Thoracic aorta (tissue), 2 donors: ENCODE measurements at places on chromosomes 7 and 10.

DNA sequence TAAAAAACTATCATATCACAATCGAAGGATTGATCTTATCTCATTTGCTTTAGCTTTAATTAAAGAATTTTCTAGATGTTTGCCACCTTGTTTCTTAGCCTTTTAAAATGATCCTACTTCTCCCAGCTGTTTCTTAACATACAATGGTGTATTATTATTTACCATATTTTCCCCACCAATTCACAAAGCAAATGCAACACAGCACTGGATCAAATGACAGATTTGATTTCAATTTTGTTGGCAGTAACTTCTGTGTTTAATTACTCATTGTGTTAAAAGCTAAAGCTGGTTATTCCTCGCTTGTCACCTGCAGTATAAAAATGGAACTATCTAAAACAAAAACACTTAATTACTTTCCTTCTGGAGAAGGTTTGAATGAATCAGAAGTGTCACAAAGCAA is 19.6 kb downstream of the SVIL start:
- H3K27ac ChIP-seq, result no peak overlapping the region
- H3K4me1 ChIP-seq, result peaks cover 80% of the 10 kb centered on the region
- H3K27me3 ChIP-seq, result no peaks in the 10 kb centered on the region
- no peaks in the 10 kb centered on the region for H3K36me3 ChIP-seq
- DNase-seq, result no peak

DNA sequence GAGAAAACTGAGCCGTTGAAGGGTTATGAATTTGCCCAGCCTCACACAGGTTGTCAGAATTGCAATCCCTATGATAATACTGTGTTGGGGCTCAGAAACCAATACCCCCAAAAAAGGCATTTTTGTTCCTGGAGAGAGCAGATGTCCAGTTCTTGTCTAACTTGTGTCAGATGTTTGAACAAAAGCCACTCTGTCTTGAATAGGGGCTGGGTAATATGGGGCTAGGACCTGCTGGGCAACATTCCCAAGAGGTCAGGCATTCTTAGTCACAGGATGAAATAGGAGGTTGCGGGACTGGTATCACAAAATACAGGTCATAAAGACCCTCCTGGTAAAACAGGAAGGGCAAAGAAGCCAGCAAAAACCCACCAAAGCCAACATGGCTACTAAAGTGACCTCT is 482.1 kb downstream of the IPMK start:
- no peak for DNase-seq
- H3K4me3 ChIP-seq, result no peak overlapping the region
- H3K36me3 ChIP-seq, result no peaks in the 10 kb centered on the region
- no peak overlapping the region for H3K27ac ChIP-seq

DNA sequence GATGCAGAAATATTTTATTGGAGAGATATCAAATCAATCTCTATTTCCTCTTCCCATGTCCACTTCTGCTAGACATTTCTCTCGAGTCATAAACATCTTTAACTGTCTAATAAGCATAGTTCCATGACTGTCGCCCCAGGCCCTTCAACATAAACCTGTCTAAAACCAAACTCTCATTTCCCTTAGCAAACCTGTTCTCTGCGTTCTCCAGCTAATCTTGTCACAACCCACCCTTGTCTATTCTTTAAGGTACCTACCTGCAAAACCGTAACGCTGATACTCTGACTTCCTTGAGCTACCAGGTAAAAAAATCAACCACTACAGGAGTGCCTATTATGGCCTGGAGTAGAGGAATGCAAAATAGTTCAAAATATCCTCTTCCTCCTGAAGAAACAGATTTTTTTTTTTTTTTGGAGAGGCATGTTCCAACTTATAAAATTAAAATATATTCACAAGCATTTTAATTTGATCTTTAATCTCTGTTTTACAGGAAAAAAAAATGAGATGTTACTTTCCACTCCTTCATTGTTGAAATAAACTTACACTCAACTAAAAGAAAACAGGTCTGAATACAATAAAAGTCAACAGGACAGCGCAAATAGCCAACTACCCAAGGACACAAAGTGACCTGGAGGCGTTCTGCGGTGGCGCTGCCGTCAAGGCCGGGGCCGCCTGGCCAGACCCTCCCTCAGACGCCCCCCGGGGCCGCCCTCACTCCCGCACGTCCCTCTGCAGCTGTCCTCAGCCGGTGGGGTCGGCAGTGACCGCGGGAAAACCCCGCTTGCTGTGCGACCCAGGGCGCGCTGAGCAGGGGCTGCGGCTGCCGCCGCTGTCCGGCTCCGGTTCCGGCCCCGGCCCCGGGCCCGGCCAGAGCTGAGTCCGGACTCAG is 765 bp downstream of the SLC25A40 start:
- DNase-seq, result no peak
- peak overlapping the region; percentile 87 for H3K4me3 ChIP-seq
- H3K27me3 ChIP-seq, result no peaks in the 10 kb centered on the region
- H3K4me1 ChIP-seq, result peaks cover 13% of the 10 kb centered on the region
- H3K36me3 ChIP-seq, result no peaks in the 10 kb centered on the region

DNA sequence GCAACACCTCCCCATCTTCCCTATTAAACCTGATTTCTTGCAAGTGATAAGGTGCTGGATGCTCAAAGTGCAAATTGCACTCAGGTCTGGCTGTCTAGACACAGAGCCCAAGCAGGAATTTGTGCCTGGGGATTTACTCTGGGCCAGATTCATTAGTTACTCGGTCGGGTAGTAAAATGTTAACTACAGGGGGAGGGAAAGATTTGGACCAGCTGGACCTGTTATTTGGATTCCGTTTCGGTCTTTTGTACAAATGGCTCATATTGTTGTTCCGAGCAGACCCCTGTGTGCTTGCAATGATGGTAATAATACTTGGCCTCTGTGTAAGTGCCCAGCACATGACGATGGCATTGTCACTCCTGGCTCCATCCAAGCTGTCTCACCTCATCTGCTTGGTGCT is 609.6 kb downstream of the KCNMA1 start:
- H3K27me3 ChIP-seq, result no peaks in the 10 kb centered on the region
- no peak for DNase-seq
- no peak overlapping the region for H3K4me3 ChIP-seq
- H3K27ac ChIP-seq, result no peak overlapping the region
- H3K36me3 ChIP-seq, result peaks cover 3% of the 10 kb centered on the region

- H3K4me3 ChIP-seq, result no peak overlapping the region
- peaks cover 8% of the 10 kb centered on the region for H3K4me1 ChIP-seq
- no peak overlapping the region for H3K27ac ChIP-seq
- H3K36me3 ChIP-seq, result no peaks in the 10 kb centered on the region
Observed at GRCh38 chr7:114789871-114790311, 132.0 kb upstream of the MDFIC start.

GRCh38 chr7:107850643-107851042 is 40.3 kb upstream of the DLD start:
- no peaks in the 10 kb centered on the region for H3K4me1 ChIP-seq
- H3K27me3 ChIP-seq, result no peaks in the 10 kb centered on the region
- H3K36me3 ChIP-seq, result no peaks in the 10 kb centered on the region
- H3K4me3 ChIP-seq, result no peak overlapping the region

- no peaks in the 10 kb centered on the region for H3K36me3 ChIP-seq
- no peak overlapping the region for H3K27ac ChIP-seq
- H3K4me1 ChIP-seq, result peaks cover 21% of the 10 kb centered on the region
- H3K4me3 ChIP-seq, result no peak overlapping the region
- H3K27me3 ChIP-seq, result no peaks in the 10 kb centered on the region
Observed at GRCh38 chr7:21580073-21580521, 37.3 kb downstream of the DNAH11 start.

DNA sequence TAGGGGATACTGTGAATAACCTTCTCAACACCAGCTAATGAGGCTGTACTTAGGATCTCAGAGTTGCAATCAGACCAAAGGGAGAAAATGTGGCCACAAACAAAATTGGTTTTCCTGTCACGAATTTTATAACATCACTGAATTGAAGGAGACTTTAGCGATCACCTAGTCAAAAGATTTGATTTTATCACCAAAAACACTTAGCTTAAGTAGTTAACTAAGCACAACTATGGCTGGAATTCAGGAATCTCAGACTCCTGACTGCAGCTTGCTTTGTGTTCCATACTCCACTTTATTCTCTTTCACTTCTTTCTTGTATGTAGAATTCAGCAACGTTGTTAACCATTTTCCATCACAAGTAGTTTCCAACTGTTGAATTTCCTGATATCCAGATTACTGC is 152.0 kb downstream of the SLC16A9 start:
- H3K27me3 ChIP-seq, result no peaks in the 10 kb centered on the region
- no peaks in the 10 kb centered on the region for H3K4me1 ChIP-seq
- H3K27ac ChIP-seq, result no peak overlapping the region
- DNase-seq, result no peak

- no peak for DNase-seq
- no peak overlapping the region for H3K27ac ChIP-seq
- no peaks in the 10 kb centered on the region for H3K27me3 ChIP-seq
Observed at GRCh38 chr7:107262857-107263256, 94.1 kb downstream of the HBP1 start.

DNA sequence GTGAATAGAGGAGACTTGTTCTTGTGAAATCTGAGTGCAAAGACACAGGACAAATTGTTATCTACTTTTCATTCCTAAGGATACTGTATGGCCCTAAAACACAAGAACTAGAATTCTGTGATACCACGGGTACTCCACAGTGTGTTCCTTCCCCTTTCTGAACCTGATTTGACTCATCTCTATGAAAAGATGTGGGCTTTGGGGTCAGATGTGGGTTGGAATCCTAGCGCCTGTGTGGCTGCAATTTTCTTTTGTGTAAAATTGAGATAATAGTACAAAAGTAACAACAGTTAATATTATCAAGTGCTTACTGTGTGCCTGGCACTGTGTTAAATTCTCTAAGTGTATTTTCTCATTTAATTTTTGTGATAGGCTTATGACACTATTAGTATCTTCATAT is 8.1 kb downstream of the SRGN start:
- H3K4me1 ChIP-seq, result peaks cover 5% of the 10 kb centered on the region
- H3K27me3 ChIP-seq, result no peaks in the 10 kb centered on the region
- no peak for DNase-seq
- peaks cover 3% of the 10 kb centered on the region for H3K36me3 ChIP-seq

GRCh38 chr10:31774928-31775650 is 153.5 kb downstream of the ARHGAP12 start:
- no peak overlapping the region for H3K4me3 ChIP-seq
- no peak overlapping the region for H3K27ac ChIP-seq
- H3K36me3 ChIP-seq, result no peaks in the 10 kb centered on the region
- no peak for DNase-seq

DNA sequence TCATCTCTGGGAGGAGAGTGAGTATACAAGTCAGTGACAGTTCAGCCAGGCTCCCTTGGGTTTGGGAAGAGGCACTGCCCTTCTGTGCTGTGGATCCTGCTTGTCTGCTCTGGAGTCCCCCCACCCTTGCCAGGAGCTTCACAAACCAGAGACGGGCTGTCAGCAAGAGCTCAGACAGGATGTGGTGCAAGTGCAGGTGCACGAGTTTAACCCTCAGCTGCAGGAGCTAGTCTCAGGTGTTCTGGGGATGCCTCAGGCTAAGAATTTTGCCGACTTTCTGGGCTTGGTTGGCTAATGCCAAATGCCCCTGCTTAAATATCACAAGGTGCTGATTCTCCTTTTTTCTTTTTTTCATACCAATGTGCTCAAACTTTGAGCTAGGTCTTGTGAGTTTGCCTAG is 22.3 kb downstream of the ZNF783 start:
- no peaks in the 10 kb centered on the region for H3K27me3 ChIP-seq
- no peak for DNase-seq

- H3K27ac ChIP-seq, result no peak overlapping the region
- H3K27me3 ChIP-seq, result no peaks in the 10 kb centered on the region
- no peak overlapping the region for H3K4me3 ChIP-seq
- H3K36me3 ChIP-seq, result no peaks in the 10 kb centered on the region
- DNase-seq, result no peak
- H3K4me1 ChIP-seq, result no peaks in the 10 kb centered on the region
Observed at GRCh38 chr10:23613900-23614299, 175.0 kb downstream of the OTUD1 start.

GRCh38 chr10:132300582-132300981 is 7.2 kb downstream of the STK32C start:
- H3K36me3 ChIP-seq, result no peaks in the 10 kb centered on the region
- no peak for DNase-seq
- H3K4me3 ChIP-seq, result no peak overlapping the region
- H3K27me3 ChIP-seq, result no peaks in the 10 kb centered on the region
- H3K4me1 ChIP-seq, result no peaks in the 10 kb centered on the region

- H3K27ac ChIP-seq, result no peak overlapping the region
- no peak for DNase-seq
- no peaks in the 10 kb centered on the region for H3K27me3 ChIP-seq
- peaks cover 26% of the 10 kb centered on the region for H3K4me1 ChIP-seq
- H3K4me3 ChIP-seq, result no peak overlapping the region
Observed at GRCh38 chr7:94389381-94389780, 5.3 kb upstream of the COL1A2 start.

DNA sequence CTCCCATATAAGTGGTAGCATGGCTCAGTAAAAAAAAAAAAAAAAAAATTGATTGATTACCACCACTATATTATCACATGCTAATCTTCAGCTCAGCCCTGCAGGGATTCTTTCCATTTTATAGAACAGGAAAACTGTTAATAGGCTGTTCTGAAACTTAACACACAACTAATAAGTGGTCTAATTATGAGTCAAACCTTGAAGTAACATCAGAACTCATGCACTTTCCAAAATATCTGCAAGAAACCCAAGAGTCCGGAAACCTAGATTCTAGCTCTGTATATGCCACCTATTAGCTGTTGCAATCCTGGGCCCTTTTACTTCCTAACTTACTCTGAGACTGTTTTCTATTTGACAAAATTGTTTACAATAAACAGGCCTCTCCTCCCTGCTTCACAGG is 23.9 kb downstream of the SEM1 start:
- H3K36me3 ChIP-seq, result no peaks in the 10 kb centered on the region
- no peak for DNase-seq
- H3K27ac ChIP-seq, result no peak overlapping the region
- no peaks in the 10 kb centered on the region for H3K4me1 ChIP-seq

GRCh38 chr10:25633542-25633941 is 300.5 kb upstream of the MYO3A start:
- H3K4me1 ChIP-seq, result no peaks in the 10 kb centered on the region
- H3K36me3 ChIP-seq, result no peaks in the 10 kb centered on the region
- no peak overlapping the region for H3K27ac ChIP-seq
- H3K27me3 ChIP-seq, result no peaks in the 10 kb centered on the region
- no peak overlapping the region for H3K4me3 ChIP-seq
- DNase-seq, result no peak

- peaks cover 3% of the 10 kb centered on the region for H3K36me3 ChIP-seq
- DNase-seq, result no peak
- no peak overlapping the region for H3K27ac ChIP-seq
- no peaks in the 10 kb centered on the region for H3K27me3 ChIP-seq
Observed at GRCh38 chr7:3649678-3650440, 348.8 kb downstream of the SDK1 start.

GRCh38 chr7:111518264-111518663 is 44.0 kb downstream of the IMMP2L start:
- no peak for DNase-seq
- no peaks in the 10 kb centered on the region for H3K4me1 ChIP-seq
- no peak overlapping the region for H3K27ac ChIP-seq
- H3K27me3 ChIP-seq, result no peaks in the 10 kb centered on the region
- no peak overlapping the region for H3K4me3 ChIP-seq

GRCh38 chr10:78571891-78572290 is 496.9 kb upstream of the ZMIZ1 start:
- no peaks in the 10 kb centered on the region for H3K4me1 ChIP-seq
- H3K4me3 ChIP-seq, result no peak overlapping the region
- H3K27me3 ChIP-seq, result no peaks in the 10 kb centered on the region
- no peaks in the 10 kb centered on the region for H3K36me3 ChIP-seq
- no peak for DNase-seq
